ENCODE measurements at places on chromosomes 6 and 20.
A peak's percentile ranks its signal among the peaks of the same experiment; 100 is the strongest.

- no peak for DNase-seq
Observed at GRCh38 chr20:14918976-14919375, 581.6 kb upstream of the FLRT3 start.

DNA sequence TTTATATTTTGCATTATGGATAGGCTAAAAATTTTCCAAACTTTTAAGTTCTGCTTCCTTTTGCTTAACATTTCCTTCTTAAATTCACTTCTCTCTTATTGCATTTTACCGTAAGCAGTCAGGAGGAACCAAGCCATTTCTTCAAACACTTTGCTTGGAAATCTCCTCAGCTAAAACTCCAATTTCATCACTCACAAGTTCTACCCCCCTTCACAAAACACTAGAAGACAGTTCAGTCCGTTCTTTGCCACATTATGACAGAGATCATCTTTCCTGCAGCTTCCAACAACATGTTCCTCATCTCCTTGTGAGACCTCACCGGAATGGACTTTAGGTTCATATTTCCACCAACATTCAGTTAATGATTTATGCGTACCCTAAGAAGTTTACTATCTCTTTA lies 79.2 kb upstream of the LY86 start:
- no peak for DNase-seq

GRCh38 chr6:146968041-146968760 lies 236.0 kb upstream of the STXBP5 start:
- DNase-seq: no peak

DNA sequence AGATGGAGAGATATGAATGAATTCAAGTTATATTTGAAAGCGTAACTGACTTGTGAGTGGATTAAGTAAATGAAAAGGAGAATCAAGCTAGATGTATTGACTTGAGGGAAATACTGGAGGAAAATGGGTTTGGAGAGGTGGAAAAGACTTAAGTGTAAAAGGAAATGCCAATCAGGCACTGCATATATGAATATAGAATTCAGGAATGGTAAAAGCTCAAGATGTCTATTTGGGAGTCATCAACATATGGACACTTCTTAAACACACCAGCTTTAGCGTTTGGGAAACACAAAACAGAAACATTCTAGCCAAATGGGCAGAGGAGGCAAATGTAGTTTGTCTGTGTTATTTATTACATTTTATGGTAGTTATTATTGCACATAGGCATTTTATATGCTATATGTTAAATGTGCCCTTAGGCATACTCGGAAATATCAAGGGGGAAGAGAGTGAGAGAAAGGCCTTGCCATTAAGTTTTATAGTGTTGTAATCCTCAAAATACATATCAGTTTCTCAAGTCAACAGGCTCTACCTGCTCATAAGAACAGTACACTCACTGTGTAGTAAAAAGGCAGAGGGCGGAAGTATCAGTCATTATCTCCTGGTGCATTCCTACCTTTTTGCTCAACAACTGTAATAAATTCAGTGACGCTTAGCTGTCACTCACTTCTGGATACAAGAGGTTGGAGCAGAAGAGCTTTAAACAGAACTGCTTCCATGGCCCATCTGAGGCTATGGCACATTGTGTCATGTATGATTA lies 33.7 kb upstream of the ME1 start:
- DNase-seq: no peak

- no peak for DNase-seq
Observed at GRCh38 chr20:10537850-10538480, 102.9 kb downstream of the SLX4IP start.

DNA sequence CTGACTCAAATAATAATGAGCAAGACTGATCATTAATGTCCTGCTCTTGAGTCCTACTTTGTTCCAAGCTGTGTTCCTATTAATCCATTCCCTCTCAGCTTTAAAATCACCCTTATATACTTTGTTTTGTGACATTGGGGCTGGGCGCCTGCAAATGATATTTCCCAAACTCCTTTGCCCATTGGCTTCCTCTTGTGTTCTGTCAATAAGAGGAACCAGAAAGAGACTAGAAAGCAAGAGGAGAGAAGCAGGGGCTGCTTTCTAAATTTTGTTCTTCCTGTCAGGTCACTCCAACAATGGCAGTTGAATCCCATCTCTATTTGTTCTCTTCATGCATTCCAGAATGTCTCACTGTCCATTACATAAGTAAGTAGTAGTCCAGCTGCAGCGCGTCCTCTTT lies 21.6 kb upstream of the TRIM27 start:
- no peak for DNase-seq

DNA sequence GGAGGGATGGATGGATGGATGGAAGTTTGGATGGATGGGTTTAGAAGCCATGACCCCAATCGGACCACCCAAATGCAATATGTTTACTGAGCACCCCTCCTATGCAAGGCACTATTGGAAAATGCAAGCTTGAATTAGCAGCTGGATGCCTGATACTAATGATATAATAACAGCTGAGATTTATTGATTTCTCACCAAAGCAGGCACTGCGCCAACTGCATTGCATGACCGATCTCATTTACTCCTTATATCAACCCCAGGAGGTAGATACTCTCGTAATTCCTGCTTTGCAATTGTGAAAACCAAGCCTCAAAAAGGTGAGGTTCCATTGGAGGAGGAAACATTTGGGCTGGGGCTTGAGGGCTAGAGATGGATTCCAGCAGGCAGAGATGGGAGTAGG lies 89.7 kb downstream of the KCNB1 start:
- DNase-seq: no peak

- DNase-seq: peak; percentile 62
Observed at GRCh38 chr6:33744001-33744848, 2.5 kb downstream of the IP6K3 start.

DNA sequence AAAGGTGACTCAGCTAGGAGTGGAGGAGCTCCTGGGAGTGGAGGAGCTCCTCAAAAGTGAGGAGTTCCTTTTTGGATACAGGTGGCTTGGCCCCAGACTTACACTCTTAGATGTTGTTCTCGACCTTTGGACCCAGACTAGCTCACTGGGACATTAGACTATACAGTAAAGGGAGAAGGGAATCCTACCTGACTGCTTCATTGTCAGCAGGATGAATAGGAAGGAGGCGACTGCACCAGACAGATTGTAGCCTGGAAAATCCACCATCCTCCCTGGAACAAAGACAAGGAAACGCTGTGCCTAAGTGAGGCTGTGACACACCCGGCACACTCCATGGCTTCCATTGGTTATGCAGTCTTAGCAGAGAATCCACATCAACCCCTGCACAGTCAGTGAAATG lies at the start of gene BTNL2:
Gene BTNL2, minus strand, starts transcription at position 325 of the 400 bp plus-strand sequence. Its CDS starts 58 bp downstream, at position 267.
- no peak for DNase-seq

GRCh38 chr20:58994390-58995159 lies 12.5 kb downstream of the CTSZ start:
- no peak for DNase-seq

DNA sequence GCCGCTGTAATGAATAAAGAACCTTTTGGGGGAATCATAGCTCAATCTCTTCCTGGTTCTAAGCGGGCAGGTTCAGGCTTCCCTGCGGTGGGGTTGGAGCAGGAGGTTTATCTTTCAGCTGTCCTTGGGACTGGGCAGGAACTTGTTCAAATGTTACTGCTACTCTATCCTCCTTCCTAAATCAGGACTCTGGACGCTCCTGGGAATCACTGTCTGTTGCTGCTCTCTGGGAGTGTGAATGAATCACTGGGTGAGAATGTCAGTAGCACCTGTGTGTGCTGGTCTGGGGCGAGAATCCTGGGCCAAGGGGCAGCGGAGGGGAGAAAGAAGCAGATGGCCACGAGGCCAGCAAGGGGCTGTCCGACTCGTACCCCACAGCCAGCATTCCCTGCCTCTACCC lies 65.4 kb upstream of the ZNFX1 start:
- no peak for DNase-seq

GRCh38 chr20:56361900-56362299 lies 3.1 kb downstream of the FAM210B start:
- no peak for DNase-seq

GRCh38 chr20:38859070-38859690 lies 53.7 kb downstream of the PPP1R16B start:
- no peak for DNase-seq

- no peak for DNase-seq
Observed at GRCh38 chr6:56995347-56995902, 40.5 kb downstream of the BEND6 start.

DNA sequence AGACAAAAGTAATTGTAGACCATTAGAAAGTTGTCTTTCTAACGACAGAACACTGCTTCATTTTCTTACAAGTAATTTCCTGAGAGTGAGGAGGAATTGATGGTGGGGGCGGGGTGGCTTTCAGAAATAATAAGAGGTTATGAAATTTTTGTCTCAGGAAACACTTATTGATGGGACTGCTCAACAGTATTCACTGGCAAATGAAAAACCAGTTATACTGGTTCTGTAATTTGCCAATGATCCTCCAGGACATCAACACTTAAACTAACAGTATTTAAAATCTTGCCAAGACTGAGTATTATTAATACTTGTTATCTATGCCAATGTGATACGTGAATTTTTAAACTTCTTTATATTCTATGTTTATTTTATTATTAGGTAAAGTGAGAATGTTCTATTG lies 41.8 kb upstream of the FUT9 start:
- no peak for DNase-seq

DNA sequence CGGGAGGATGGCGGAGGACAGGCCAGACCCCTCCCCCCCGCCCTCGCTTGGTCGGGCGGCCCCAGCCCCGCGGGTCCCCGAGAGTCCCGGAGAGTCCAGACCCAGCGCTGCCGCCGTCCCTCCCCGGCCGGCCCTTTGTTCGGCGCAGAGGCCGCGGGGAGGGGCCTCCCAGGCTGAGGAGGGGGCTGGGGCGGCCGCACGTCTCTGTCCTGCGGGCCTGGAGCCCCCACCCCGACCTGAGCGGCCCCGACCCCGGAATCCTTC lies 806 bp downstream of the KCNQ2 start:
- no peak for DNase-seq

GRCh38 chr6:4732691-4733315 lies 43.4 kb upstream of the CDYL start:
- DNase-seq: no peak
